ENCODE measurements at places on chromosomes 13 and 19. TPM values are rescaled to one million over a fixed set of nuclear protein-coding genes. Genes with fewer than 3 reads are reported as not detected.
A peak's percentile ranks its signal among the peaks of the same experiment; 100 is the strongest.

DNA sequence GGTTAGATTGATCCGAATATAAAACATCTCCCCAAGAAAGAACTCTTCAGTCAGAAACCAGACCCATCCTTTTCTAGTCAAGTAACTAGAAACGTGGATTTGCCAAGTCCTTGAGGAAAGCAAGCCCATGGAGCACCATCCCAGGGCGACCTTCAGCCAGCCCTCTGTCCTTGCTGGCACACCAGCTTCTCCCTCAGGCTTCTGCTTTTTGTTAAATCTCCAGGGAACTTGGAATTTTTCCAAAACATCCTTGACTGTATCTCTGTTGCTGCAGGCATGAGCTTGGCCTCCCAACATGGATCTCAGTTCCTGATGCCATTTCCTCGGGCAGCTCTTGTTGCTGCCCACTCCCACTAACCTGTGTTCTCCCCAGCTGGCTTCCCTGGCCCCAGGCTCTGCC is 27.1 kb upstream of the C1QTNF9 start:
- no peak for DNase-seq

GRCh38 chr13:99974296-99974938 is 2.9 kb upstream of the ZIC5 start:
- no peak for DNase-seq

- no peak for DNase-seq
These were observed 1.9 kb downstream of the TPM4 start for GRCh38 chr19:16077984-16078758.

- no peak for DNase-seq
These were observed 41.5 kb upstream of the C13orf46 start for GRCh38 chr13:114015111-114015968.

DNA sequence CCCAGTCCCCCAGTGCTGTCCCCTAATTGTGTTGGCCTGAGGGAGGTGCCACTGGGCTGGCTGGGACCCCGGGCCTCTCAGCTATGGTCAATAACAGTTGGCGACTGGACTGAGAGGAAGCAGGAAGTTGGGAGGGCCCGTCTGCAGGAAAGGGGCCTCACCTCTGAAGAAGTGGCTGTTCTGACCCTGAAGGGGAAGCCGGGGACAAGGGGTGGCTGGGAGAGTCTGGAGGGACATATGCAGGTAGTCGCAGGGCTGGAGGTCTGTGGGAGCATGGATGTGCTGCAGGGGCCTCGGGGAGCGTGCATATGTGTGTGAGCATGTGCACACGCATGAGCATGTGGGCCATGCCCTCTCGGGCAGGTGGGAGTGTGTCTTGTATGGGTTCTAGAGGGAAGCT is 5.9 kb downstream of the PKN1 start:
- DNase-seq = no peak

DNA sequence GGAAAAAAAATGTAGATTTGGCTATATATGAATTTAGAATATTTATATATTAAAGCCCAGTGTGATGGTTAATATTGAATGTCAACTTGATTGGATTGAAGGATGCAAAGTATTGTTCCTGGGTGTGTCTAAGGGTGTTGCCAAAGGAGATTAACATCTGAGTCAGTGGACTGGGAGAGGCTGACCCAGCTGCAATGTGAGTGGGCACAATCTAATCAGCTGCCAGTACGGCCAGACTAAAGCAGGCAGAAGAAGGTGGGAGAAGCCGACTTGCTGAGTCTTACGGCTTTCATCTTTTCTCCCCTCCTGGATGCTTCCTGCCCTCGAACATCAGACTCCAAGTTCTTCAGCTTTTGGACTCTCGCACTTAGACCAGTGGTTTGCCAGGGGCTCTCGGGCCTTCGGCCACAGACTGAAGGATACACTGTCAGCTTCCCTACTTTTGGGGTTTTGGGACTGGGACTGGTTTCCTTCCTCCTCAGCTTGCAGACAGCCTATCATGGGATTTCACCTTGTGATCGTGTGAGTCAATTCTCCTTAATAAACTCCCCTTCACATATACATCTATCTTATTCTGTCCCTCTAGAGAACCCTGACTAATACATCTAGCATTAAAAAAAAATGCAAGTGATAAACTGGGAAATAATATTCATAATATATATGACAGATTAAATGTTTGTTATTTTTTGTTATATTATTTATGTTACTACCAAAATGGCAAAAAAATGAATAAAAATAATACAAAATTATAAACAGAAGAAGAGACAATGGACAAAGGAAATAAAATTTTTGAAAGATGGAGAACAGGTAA is 122.4 kb downstream of the DLEU7 start:
- DNase-seq = no peak

- DNase-seq = no peak
These were observed 62.1 kb upstream of the FREM2 start for GRCh38 chr13:38624822-38625221.

- no peak for DNase-seq
These were observed 10.7 kb downstream of the RFXAP start for GRCh38 chr13:36829753-36830152.

- no peak for DNase-seq
These were observed 53.8 kb downstream of the KLF2 start for GRCh38 chr19:16378291-16378889.

DNA sequence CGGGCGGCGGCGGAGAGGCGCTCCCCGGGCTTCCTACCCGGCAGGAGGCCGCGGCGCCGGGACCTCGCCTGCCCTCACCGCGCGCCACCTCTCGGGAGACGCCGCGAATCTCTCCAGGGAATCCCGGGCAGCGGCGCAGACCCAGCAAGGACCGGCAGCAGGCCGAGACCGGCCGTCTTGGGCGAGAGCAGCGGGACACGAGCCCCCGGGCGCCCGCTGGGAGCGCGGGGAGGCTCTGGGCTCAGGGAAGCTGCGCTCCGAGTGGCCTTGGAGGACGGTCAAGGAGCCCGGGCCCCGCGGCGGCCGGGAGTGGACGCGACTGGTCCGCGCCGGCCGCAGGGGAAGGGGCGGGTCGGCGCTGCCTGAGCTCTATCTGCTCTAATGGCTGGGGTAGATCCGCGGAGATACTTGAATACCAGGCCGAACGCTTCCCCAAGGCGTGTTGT is 14.7 kb downstream of the CDX2 start:
- no peak for DNase-seq

DNA sequence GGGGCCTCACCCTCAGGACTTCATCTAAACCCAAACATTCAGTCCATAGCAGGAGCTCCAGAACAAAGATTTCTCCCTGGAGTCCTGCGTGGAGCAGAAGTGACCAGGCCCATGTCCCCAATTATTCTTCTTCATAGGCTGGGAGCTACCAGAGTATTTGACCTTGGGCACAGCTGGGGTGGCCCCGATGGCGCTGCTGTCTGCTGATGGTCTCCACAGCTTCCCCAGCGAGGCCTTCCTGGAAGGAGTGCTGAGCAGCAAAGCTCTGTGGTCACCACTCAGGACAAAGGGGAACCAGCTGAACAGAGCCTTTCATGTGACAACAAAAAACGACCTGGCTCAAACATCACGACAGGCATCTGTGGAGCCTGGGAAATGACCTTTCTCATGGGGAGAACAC is 62.7 kb upstream of the ARGLU1 start:
- no peak for DNase-seq

DNA sequence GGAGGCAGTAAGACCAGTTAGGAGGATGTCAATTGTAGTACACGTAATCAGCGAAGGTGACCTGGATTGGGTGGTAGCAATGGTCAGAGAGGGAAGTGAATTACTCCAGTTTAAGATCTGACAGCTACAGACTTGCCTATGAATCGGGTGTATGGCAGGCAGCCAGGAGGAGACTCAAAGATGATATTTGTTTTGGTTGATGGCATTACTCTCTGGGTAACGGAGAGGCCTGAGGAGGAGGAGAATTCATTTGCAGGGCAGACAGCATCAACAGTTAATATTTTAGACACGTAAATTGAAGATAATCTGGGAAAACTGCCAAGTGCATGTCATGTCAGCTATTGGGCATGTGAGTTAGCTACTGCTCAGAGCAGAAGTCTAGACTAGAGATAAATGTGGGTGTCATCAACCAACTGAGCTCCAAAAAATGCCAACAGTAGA is 109.2 kb downstream of the SGCG start:
- no peak for DNase-seq

DNA sequence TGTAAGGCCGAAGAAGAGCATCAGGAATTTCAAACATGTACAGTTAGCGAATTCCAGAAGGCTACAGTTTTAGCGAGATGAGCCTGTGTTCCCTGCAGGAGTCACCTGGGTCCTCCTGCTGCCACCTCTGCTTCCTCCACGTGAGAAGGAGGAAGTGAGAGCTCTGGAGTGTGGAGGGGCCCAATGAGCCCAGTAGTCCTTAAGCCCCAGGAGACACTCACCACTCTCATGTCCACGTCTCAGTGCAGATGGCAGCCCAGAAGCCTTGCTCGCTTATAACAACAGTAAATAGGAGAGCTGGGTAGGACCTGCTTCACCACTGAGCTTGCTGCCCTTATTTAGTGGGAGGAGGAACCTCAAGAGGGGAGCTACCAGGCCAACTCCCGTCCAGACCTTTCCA is 44.3 kb downstream of the SERP2 start:
- no peak for DNase-seq

DNA sequence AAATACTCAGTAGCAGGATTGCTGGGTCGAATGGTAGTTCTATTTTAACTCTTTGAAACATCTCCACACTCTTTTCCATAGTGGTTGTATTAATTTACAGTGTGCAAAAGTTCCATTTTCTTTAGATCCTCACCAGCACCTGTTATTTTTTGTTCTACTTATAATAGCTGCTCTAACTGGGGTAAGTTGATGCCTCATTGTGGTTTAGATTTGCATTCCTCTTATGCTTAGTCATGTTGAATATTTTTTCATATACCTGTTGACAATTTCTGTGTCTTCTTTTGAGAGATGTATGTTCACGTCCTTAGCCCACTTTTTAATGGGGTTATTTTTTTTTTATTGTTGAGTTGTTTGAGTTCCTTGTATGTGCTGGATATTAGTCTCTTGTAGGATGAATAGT is 144.6 kb downstream of the NBEA start:
- no peak for DNase-seq

DNA sequence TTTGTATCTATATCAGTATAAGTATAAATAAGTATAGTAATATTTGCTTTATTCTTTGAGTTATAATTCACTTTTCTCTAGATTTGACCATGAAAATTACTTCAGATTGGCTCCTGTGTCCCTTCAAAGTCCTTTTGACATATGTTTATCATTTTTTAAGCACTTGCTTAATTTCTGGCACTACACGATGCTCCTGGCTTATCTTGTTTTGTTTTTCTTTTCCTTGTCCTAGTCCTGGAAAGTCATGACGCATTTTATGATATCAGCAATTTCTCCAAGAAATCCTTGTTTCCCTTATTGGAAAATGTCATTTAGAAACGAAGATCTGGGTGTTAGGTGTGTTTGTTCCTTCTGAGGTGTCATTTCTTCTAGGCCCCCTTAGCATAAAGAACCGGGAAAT is 226.5 kb downstream of the POU4F1 start:
- no peak for DNase-seq

GRCh38 chr13:61670384-61671161 is 254.9 kb upstream of the PCDH20 start:
- DNase-seq = no peak

- peak; percentile 36 for DNase-seq
These were observed 97.7 kb upstream of the DOCK9 start for GRCh38 chr13:99075268-99076191.

DNA sequence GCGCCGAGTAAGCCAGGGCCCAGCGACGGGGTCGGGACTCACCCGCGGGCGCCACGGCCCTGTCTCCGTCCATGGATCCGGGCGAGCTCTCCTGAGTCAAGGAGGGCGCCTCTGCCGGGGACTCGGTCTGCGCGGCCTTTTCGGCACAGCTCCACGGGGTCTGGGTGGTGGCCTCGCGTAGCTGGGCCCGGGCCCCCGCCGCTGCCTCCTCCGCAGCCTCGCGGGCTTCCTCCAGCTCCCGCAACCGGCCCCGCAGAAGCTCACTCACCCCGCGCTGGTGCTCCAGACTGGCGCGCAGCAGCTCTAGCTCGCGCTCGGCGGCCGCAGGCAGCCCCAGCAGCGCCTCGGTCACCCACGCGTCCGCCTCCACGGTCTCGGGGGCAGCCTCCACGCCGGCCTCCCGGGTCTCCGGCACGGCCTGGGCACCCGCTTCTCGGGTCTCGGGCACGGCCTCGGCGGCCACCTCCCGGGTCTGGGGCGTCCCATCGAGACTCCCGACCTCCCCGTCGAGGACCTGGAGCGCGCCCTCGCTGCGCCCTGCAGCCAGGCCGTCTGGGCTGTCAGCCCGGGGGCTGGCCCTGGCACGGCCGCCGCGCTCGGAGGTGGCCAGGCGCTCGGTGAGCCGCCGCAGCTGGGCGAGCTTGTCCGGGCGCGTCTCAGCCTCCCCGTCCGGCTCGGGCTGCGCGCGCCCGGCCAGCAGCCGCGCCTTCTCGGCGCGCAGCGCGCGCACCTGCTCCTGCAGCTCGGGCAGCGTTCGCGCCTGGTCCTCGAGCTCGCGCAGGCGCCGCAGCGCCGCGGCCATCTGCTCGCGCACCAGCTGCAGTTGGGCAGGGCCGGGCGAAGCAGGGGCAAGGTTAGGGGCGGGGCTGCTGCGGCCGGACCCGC is 8.4 kb downstream of the KANK3 start:
- DNase-seq = no peak

- peak; percentile 40 for DNase-seq
These were observed at the start of gene SLC25A23 for GRCh38 chr19:6459262-6460098. TSS of gene SLC25A23 (minus strand) at chr19:6459792. CDS start at chr19:6459628, 164 bp downstream.

GRCh38 chr13:78589206-78589605 is 14.1 kb downstream of the POU4F1 start:
- DNase-seq = no peak

DNA sequence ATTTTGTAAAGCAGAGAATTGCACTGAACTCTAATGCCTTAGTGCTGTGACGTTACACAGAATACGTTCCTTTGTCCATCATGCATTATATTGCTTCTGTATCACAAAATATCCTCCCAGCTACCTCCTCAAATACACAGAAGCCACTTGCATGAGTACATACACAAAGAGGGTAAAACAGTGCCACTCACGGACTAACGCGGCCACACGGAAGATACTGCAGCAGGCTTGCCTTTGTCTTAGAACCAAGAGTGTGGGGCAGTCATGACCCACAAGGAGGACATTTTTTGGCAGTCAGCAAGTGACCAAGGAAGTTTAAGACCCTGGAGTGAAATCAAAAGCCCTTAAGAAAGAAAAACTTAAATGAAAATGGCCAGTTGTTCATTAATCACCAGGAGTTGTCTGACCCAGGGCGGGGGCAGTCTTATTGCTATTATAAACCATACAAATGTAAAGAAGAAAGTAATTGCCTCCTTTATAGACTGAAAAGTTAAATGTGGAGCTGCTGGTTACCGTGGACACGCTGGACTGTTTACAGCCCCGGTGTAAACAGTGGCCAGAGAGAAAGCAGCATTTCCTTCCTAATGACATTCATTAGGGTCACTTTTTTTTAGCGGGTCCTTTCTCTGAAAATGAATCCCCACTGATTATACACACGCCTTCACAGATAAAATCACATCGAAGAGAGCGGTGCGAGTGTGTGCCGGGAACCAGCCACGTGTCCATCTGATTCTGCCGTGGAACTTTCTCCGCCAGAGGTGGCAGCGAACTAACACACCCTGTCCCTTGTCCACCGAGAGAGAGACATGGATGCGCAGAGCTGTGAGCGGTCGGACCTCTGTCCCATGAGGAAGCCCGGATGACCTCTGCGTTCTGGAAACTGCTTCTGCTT is 66.8 kb downstream of the SOX1 start:
- DNase-seq = no peak

- no peak for DNase-seq
These were observed 764.3 kb upstream of the ARGLU1 start for GRCh38 chr13:107332188-107332587.

- no peak for DNase-seq
These were observed 7.1 kb upstream of the PDE4C start for GRCh38 chr19:18233224-18233825.

The ALOX5AP gene
- 48.5 TPM for total RNA-seq

The HSD17B14 gene
- total RNA-seq = 1.4 TPM

The ANGPTL8 gene
- total RNA-seq = not detected

The CFD gene
- 0.58 TPM for total RNA-seq

The DEDD2 gene
- total RNA-seq = 18.2 TPM

The CDKN2D gene
- total RNA-seq = 11.0 TPM
